ENCODE measurements at places on chromosomes 11 and 22.

GRCh38 chr11:71440021-71440755 lies 8.0 kb downstream of the DHCR7 start:
- DNase-seq: no peak

DNA sequence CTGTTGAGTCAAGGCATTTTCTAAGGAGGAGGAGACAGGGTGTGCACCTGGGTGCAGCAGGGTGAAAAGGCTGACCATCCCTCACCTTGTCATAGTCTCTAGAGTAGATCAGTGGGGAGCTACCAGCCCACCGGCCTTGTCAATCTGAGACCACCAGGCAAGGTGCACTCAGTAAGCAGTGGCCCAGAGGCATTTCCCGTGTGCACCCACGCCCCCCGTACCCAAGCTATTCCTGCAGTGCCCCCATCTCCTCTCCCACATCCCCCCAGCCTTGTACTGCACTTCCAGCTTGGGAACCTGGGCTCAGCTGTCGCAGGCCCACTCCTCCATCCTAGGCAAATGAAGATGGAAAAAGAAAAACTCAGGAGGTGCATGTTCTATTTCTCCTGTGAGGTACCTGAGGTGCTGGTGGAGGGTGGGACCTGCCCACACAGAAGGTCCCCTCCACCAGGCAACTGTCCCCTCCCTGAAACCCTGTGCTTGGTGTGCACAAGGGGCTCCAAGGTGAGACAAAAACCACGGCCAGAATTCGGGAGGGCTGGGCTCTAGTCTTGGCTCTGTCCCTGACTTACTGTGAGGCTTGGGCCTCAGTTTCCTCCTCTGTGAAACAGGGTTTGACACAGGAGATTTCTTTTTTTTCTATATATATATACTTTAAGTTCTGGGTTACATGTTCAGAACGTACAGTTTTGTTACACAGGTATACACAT lies 8.4 kb downstream of the P2RY2 start:
- DNase-seq: no peak

DNA sequence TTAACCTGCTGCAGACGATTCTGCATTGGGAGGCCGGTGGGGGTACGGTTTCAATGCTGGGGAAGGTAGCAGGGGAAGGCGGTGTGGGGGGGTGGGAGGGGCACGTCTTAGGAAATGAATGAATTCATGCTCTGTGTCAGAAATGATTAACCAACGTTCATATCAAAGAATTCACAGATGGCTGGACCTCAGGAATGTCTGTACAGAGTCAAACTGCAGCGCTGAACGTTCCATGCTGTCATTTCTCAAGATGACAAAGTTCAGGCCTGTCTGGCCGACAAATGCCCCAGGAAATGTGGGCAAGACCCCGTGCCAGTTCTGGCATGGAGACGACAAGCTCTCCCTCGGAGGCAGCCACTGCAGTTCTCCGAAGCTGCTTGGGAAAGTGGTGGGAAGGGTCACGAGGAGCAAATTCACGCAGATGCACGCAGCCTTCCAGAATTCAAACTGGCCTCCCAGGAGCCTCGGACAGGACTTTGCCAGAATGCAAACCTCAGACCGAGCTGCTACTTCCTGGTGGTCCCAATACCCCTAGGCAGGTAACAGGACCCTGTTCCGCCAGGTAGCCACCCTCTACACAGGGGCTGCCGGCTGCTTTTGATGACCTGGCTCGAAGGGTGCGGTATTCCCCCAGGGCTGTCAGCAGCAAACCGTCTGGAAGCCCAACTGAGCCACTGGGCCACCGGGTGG lies 81.5 kb downstream of the TRMU start:
- DNase-seq: no peak

DNA sequence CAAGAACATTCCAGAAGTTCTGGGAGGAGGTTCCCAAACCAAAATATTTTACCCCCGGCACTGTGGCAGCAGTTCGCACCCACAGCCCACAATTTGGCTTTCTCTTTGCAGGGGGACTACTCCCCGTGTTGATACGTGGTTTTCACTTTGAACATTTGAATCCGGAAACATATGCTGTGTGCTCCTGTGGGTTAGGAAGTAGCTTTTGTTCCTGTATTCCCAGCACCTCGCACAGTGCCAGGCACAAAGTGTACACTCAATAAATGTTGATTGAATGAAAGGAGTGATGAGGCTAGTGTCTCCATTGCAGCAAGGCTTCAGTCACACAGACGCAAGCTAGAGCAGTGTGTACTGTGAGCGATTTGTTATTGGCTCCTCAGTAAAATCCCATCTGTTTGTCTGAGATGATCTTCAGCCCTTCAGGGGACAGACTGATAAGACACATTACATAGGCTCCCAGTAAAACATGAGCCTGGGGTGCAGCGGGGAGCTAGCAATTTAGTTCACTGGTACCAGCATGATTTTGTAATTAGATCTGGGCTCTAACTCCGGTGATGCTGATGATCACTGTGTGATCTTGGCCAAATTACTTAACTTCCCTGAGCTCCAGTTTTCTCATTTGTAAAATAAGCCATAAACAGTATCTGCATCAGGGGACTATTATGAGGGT lies 2.2 kb downstream of the LAYN start:
- DNase-seq: no peak

DNA sequence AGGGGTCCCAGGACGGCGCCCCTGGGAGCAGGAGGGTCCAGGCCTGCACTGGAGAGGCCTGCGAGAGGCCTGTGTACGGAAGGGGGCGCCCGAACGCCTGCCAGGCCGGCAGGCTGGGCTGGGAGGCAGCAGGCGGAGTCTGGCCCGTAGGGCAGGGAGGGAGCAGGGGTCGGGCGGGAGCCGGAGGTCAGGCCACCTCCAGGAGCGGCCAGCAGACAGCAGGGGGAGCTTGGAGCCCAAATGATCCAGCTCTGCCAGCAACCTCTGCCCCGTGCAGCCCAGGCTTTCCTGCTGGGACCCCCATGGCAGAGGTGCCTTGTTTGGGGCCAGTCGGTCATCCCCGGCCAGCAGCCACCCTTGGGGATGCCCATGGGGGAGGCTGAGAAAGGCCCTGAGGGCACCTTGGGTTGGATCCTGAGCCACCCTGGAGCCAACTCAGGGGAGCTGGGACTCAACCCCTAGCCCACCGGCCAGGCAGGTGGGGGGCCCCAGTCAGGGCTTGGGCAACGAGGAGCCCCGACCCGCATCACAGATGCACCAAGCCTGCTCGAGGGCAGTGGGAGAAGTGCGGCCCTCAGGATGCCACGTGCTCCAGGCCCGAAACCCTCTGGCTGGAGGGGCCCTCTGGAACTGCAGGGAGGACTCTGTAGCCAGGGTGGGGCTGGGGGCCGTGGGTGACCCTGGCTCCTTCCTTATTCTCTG lies 9.6 kb upstream of the SYT8 start:
- no peak for DNase-seq

DNA sequence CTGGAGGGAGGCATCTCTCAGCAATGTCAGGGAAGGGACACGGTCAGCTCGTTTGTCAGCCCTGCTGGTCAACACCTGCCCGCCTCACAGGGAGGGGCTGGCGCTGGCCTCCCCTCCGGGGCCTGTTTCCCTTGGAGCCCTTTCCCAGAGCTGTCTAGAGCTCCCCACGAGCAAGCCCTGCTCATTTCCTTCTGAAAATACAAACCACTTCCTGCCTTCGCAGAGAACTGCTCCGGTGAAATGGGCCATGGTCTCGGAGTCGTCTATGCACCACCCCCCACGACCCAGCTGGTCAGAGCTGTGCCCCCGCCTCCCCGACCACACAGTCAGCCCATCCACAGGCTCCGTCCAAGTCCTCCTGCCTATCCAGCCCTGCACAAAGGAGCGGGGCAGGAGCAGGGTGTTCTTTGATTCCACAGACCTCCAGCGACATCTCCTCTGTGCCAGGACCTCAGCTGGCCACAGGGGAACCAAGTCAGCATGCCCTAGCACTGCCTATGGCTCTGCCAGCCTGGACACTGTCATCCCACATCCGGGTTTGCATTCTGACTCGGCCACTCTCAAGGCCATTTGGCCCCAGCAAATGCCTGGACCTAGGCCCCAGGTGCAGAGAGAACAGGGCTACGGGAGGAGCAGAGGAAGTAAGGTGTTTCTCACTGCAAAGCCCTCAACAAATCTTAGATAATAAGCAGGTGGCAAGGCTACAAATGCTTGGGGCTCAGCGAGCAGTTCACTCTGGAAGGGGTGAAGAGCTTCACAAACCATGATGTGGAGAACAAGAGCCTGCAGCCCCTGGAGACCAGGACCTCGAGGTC lies 82.1 kb upstream of the WNT11 start:
- DNase-seq: peak; percentile 13

GRCh38 chr11:64065141-64065465 lies 29.4 kb downstream of the FLRT1 start:
- no peak for DNase-seq

DNA sequence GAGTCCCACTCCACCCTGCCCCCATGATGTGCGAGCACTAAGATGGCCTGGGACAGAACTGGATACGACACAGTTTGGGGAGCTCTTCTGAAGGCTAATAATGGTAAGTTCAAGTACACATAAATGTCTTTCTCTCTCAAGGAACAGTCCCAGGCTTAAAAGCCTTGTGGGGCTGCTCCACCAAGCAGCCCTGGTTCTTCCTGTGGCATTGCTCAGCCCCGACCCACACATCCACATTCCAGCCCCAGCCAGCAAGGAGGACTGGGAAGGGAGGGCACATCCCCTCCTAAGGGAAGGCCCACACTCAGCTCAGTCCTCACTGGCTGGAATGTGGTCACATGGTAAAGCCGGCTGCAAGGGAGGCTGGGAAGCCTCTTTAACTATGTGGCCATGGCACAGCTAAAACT lies 13.3 kb upstream of the MB start:
- DNase-seq: no peak

GRCh38 chr11:37612146-37612545 lies 1014.1 kb upstream of the RAG2 start:
- DNase-seq: no peak

DNA sequence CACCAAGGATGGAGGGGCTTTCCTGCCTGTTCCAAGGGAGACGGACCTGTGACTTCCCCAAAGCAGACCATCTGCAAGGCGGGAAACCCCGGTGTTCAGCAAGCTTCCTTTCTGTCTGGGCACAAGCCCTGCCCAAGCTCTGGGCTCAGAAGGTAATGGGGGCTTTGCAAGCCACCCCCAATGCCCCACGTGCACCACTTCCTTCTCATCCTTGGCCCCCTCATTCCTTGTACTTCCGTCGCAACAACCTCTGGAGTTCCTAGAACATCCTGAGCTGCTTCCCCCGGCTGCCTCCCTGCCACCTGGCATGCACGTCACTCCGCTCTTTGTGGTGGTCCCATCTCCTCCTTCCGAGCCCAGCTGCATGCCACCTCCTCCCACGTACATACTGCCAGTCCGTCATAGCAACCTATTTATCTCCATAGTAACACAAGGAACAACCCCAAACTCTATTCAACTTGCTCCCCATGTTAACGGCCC lies 3.9 kb downstream of the MYEOV start:
- DNase-seq: peak; percentile 22

- no peak for DNase-seq
These were observed 9.5 kb downstream of the TTLL12 start for GRCh38 chr22:43177479-43177878.

GRCh38 chr11:15910761-15911160 lies 445.6 kb downstream of the SOX6 start:
- no peak for DNase-seq

GRCh38 chr11:61406067-61406466 lies 13.7 kb downstream of the TMEM216 start:
- no peak for DNase-seq

DNA sequence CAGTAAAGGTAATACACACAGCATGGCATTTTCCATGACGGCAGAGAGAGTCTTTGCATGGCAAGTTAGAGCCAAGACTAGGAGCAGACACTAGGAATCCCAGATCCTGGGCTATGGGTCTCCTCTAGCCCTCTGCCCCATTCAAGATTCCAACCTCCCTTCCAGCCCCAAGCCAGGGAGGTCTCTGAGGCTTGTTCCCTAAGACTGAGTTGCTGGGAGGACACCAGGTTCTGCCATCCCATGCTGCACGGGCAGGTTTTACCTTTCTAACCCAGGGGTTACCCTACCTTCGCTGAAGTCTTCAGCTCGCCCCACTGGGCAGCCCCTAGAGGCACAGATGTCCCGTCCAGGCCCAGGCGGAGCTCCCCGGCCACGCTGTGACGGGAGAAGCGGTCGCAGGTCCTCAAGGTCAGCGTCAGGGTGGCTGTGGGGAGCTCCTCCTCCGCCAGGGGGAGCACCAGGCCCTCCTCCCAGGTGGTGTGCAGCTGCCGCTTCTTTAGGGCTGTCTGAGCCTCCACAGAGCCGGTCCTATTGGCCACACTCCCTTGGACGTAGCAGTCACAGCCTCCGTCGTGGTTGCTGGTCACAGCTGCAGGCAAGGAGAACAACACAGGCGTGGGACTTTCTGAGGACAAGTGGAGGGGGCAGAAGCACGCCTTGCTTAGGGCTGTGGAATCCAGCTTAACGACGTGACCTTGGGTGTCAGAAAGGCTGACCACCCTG lies 33.8 kb downstream of the SYT13 start:
- no peak for DNase-seq

GRCh38 chr11:46422588-46422987 lies 31.0 kb upstream of the CHRM4 start:
- no peak for DNase-seq

- DNase-seq: no peak
These were observed 133.8 kb upstream of the NAV2 start for GRCh38 chr11:19578871-19579270.

- peak; percentile 56 for DNase-seq
These were observed 108.4 kb downstream of the GGTLC2 start for GRCh38 chr22:22752556-22753477.

DNA sequence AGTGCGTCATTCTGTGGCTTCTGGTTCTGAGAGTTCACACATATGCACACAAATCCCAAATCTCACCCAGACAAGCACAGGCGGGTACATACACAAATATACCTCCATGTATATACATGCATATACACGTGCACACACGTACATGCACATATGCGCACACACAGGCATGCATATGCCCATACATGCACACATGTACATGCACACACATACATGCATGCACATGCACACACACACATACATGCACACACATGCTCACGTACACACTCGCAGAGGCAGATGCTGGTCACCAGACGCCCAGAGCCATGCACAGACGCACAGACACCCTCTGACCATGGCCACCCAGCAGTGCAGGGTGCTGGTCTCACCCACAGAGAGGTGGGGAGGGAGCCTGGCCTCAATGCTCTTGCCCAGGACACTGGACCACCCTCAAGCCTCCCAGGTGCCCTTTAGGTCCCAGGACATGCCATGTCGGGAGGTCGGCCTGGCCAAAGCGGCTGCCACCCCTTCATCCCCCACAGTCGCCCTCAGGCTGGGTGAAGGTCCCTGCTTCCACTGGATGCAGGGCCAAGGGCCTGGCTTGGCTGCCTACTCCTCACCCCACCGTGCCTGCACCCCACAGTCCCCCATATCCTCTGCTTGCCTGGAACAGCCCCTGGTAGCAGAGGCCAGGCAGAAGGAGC lies 9.5 kb downstream of the DUSP8 start:
- no peak for DNase-seq

GRCh38 chr11:73225001-73225686 lies 7.1 kb downstream of the P2RY2 start:
- no peak for DNase-seq
